GM12891 (cell line): ENCODE measurements at places on chromosomes 2 and 18.

DNA sequence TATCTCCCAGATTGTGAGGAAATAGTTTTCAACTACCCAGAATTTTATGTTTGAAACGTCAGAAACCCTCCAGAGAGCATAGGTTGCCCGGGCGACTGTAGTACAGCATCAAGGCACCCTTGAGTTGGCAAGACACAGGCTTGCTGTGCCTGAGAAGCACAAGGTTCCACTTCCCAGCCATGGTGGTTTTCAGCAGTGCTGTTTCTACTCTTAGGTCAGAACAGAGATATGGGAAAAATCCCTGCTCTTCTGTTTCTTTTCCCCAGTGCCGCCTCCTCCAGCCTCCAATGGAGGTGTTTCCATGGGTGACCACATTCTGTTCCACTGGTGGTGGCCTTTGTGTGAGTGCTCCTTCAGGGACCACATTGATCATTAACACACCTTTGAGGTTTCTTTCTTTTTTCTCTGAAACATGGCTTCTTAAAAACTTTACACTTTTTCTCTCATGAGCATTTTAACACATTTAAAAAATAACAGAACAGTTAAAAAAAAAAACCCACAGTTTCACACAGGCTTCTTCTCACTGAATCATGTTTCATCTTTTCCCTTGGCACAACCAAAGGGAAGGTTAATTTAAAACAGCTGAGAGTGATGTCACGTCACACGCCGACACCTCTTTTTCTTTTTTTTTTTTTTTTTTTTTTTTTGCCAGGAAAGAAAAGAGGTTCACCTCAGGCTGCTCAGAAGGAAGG, 229.3 kb upstream of the HDAC4 start:
- no peak for DNase-seq

- DNase-seq = no peak
Measured at GRCh38 chr2:103880081-103880834, 973.7 kb upstream of the POU3F3 start.

DNA sequence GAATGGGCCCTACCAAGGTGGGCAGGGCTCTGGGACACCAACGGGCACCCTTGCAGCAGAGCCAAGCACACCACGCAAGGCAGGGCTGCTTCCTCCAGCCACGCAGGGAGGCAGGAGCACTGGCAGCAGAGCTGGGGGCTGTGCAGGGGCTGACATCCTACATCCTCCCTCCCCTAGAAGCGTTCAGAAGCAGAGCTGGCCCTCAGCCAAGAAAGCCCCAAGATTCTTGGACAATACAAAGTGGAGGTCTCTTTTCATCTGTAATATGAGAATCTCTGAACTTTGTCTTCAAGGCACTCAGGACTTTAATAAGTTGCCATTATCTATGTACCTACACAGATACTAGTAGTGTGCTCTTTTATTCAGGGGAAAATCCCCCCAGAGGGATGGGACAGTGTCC, 128.1 kb upstream of the AGAP1 start:
- DNase-seq = no peak

DNA sequence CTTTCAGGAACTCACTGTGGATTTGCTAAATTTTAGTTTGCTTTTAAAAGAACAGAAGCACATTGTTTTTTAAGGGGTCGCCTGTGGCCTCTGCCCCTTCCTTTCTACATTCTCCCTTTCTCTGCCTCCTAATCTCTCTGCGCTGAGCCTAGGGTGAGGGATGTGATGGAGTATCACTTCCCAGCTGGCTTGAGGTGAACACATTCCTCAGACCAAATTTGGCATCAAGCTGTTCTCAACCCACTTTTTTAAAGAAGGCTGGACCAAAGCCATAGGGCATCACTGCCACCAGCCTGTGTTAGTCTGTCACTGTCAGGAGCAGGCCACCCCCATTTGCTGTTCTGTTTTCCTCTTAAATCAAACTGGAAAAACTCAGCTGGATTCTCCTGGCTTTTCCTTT, 27.4 kb downstream of the EIF4E2 start:
- no peak for DNase-seq

- DNase-seq = no peak
Measured at GRCh38 chr2:35503311-35503710, 852.3 kb upstream of the CRIM1 start.

GRCh38 chr2:229330952-229331351, 59.9 kb upstream of the PID1 start:
- DNase-seq = no peak

GRCh38 chr18:8719192-8719591, 13.8 kb downstream of the MTCL1 start:
- no peak for DNase-seq

DNA sequence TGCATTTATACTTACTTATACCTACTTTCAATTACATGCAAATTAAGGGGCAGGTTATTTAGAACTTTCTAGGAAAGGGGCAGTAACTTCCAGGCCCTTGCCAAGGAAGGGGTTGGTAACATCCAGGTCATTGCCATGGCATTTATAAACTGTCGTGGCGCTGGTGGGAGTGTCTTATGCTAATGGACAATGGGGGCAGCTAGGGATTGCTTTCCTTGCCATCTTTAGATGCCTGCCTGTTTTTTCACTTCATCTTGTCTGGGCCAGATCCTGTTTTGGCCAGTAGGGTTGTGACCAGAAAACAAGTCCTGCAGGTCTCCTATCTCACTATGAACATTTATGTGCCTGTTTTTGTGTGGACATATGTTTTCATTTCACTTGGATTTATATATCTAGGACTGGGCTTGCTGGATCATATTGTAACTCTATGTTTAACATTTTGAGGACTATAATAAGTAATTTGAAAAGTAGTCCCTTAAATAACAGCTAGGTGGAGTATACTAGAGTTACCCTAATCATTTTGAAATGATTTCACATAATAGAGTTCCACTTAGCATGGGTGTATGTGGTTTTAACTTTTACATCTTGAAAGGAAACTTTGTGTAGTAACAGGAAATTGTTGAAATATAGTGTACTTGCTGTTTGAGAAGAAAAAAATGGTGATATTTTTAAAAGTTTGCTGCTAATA, 56.1 kb downstream of the LCLAT1 start:
- no peak for DNase-seq

DNA sequence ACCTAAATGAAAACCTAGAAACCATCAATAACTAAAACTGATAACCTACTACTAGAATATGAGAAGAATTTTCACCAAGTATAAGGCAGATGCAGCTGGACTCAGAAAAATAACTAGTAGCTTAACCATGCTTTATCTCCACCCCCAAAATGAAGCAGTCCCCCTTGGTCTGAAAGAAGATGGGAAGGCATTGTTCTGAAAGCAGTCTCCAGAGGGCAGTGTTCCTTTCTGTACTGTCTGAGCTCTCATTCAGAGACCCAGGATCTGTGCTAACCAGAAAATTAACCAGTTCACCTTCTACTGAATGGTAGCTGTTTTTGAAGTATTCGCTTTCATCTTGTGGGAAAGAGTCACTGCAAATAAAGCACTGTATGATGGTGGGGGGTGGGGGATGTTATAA, 273.0 kb downstream of the PDE11A start:
- DNase-seq = no peak

DNA sequence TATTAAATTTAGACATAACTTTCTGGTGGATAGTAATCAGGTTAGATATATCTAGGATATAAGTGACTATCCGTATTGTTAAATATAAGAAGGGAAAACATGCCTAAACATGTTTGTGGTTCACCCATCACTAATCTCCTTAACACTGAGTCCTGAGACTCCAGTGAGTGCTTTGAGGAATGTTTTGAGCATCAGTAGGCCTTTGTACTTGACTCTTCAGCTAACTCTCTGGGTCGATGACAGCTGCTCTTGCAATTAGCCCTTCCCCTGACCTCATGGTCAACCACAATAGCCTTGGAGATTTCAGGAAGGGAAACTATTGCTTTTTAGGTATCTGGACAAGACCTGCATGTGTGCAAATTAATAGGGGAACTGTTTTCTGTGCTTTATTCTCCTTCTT, 716.8 kb downstream of the EPHA4 start:
- no peak for DNase-seq

GRCh38 chr2:9696731-9697130, 65.9 kb upstream of the YWHAQ start:
- no peak for DNase-seq

- DNase-seq = no peak
Measured at GRCh38 chr2:59881218-59881617, 672.2 kb downstream of the BCL11A start.

GRCh38 chr18:12060182-12060870, 33.3 kb upstream of the ANKRD62 start:
- DNase-seq = no peak

- no peak for DNase-seq
Measured at GRCh38 chr2:237429753-237430152, 15.8 kb upstream of the COL6A3 start.

DNA sequence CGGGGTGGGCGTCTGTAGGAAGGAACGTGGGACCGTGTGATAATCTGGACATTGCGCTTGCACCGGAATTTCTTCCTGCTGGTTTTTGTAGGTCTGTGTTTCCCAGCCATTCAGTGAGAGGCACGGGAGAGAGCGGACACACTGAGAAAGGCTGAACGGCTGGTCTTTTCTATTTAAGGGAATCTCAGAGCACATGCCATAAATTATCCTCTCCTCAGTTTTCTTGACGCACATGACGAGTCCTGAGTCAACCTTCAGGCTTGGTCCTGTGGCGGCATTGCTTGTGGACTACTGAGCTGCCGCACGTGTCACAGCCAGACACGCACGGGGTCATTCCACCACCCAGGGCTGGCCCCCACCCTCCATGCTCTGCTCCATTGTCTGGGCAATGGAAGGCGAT, 519.3 kb upstream of the ID2 start:
- DNase-seq = no peak

DNA sequence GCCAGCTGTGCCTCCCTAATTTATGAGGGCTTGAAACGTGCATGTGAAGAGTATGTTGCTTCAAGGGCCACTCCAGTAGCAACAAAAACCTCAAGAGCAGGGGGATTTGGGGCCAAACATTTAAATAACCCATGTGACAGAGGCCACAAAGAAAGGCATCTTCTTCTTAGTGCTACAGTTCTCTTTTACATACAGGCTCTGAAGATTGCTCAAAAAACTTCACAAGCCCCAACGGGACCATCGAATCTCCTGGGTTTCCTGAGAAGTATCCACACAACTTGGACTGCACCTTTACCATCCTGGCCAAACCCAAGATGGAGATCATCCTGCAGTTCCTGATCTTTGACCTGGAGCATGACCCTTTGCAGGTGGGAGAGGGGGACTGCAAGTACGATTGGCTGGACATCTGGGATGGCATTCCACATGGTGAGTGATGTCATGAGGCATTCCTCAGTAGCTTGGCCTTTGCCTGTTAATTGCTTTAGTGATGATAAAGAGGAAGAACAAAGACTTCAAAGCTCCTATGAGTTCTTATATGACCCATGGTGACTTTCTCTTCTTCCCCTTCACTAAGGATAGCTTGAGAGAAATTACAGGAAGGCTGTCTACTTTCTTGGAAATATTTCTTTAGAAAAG, 40.1 kb downstream of the NRP2 start:
- no peak for DNase-seq

DNA sequence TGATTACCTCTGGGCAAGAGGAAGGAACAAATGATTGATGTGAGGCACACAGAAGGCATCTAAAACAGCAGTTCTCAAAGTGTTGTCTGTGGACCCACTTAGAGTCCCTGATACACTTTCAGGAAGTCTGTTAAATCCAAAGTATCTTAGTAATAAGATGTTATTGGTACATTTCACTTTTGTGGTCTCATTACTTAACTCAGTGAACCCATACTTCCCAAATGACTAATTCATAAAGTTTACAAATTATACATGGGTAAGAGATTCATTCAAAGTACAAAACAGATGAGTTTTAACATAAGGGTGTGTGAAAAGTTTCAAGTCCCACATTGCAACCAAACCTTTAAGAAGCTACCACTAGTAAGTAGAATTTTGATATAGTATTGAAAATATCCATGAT, 440.5 kb downstream of the NUP35 start:
- no peak for DNase-seq

DNA sequence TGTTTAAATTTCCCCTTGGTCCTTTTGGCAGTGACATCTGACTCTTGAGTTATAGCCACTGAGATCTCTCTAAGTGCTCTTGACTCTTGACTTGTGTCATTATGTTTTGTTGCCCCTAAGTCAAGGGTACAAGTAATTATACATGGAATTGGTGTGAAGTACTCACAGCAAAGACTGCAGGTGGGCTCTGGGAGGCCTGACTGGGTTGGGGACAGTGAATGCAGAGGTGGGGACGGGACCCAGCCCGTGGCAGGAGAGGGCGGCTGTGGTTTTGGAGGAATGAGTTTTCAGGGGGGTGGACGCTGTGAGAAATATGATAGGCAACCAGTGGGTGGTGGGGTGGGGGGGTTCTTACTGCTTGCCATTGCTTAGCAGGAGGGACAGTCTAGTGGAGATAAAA, 97.8 kb downstream of the NCK2 start:
- no peak for DNase-seq

GRCh38 chr18:70645971-70646370, 357.1 kb downstream of the SOCS6 start:
- DNase-seq = no peak

- DNase-seq = no peak
Measured at GRCh38 chr18:74316257-74317170, 875 bp downstream of the C18orf63 start.

DNA sequence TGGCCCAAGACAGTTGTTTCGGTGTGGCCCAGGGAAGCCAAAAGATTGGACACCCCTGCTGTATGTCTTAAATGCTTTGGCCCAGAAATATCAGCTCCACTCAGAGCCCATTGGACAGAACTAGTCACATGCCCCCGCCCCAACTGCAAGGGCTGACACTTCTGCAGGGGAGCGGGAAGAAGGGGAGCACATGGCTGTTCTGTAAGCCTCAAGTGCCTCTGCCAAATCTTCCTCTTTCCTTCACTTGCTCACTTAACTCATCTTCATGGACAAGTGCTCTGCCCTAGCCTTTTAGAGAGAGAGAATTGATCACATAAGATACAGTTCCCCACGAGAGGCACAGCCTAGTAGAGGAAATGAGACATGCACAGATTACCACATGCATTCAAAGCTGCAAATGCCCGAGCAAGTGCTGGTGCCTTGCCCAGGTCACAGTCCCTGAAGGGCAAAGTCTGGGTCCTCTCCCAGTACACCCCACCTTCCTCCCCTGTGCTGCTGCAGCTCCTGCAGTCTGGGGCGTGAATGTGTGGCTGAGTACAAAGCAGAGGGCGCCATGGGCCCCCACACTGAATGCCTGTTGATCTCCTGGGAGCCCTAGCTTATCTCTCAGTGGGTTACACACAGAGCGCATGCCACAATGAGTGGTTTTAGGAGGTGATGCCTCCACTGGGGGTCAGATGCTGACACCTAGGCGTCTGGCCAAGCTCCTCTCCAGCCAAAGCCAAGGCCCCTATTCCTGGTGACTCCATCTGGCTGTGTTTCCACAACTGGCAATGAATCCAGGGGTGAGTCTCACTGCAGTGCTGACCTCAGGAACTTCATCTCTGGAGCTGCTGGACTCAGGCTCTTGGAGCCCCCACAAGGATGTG, 135.3 kb downstream of the CTIF start:
- DNase-seq = no peak

DNA sequence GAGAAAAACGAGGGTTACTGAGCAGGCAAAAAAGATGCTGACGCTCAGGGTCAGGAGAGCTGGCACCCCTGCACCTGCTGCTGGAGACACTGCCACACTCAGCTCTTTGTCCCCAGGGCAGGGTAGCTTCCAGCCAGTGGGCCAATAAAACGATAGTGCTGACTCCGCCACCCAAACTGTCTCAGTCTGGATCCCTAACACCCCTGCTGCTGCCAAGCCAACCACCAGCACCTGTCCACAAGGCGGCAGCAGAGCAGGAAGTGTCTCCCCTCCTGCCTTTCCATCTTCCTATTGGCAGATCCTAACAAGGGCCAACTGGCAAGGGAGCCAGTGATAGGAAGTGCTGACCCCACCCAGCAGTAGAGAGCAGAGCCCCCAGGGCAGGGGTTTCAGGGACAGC, 531.5 kb upstream of the SALL3 start:
- no peak for DNase-seq

GRCh38 chr2:168519534-168520308, 63.6 kb downstream of the CERS6 start:
- no peak for DNase-seq
